ENCODE measurements at places on chromosomes 13 and 19.

- H3K36me3 ChIP-seq: no peaks in the 10 kb centered on the region
- no peaks in the 10 kb centered on the region for H3K27me3 ChIP-seq
- H3K27ac ChIP-seq: no peak overlapping the region
- no peak overlapping the region for H3K4me3 ChIP-seq
- H3K4me1 ChIP-seq: no peaks in the 10 kb centered on the region
These were observed 40.9 kb downstream of the GNG7 start for GRCh38 chr19:2661615-2662014.

DNA sequence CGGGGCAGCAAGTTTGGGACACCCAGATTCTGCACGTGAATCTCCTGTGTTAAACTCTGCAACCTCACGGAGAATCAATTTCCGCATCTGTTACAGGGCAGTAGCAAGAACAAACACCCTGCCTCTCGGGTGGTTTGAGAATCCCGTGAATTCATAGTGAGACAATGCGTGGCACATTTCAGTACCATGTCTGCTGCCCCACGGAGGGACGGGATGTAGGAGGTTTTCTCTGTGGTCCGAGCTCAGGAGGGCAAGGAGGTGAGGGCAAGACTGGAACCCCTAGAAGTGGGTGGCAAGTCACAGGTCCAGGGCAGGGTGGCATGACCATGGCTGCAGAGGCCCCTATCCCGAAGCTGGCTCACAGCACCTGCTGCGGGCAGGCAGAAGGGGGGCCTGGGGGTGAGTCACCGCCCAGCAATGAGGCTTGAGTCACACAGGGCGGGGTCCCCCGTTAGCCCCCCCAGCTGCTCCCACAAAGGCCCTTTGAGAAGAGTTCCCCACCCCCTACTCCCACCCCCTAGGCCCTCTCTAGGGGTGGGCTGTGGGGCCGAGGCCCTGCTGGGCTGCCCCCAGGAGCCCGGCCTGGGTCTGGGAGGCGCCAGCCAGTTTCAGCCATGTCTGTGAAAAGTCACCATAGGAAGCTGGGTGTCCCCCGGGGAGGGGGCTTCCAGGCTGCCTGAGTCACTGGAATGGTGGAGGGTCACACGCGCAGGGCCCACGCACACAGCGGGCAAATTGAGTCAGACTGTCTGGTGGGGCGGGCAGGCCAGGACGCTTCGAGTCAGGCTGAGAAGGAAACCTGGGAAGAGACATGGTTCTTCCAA is 25.8 kb upstream of the NANOS3 start:
- peaks cover 8% of the 10 kb centered on the region for H3K4me1 ChIP-seq
- peaks cover 7% of the 10 kb centered on the region for H3K27me3 ChIP-seq
- DNase-seq: no peak
- H3K36me3 ChIP-seq: no peaks in the 10 kb centered on the region
- no peak overlapping the region for H3K4me3 ChIP-seq

- no peak for DNase-seq
- H3K27ac ChIP-seq: no peak overlapping the region
- no peaks in the 10 kb centered on the region for H3K36me3 ChIP-seq
- H3K4me3 ChIP-seq: no peak overlapping the region
These were observed 76.0 kb upstream of the TSC22D1 start for GRCh38 chr13:44652168-44652567.

GRCh38 chr19:50387176-50387867 is 3.2 kb downstream of the POLD1 start:
- peaks cover 3% of the 10 kb centered on the region for H3K36me3 ChIP-seq
- no peak overlapping the region for H3K27ac ChIP-seq
- H3K27me3 ChIP-seq: no peaks in the 10 kb centered on the region
- DNase-seq: no peak
- no peak overlapping the region for H3K4me3 ChIP-seq

DNA sequence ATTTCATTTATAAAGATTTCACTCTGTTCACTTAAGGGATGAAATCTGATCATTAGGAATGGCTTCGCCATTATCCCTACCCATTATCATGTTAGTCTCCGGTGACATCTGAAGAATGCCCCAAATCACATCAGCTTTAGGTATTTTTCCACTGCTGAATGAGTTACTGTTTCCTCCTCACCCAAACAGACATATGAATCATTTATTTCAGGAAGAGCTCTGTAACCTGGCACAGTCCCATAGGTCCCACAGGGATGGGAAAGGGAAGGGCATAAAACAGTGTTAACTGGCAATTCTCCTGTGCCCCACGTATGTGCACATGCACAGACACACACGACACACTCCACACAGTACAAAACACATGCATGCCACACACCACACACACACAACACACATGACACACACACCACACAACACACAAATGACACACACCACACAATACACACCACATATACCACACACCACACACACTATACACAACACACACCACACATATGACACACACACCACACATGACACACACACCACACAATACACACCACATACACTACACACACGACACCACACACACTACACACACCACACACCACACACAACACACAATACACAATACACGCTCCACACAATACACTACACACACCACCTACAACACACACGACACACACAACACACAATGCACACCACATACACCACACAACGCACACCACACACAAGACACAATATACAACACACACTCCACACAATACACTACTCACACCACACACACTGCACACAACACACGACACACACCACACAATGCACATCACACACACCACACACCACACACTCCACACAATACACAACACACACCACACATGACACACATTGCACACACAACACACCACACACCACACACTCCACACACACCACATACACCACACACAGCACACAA is 15.4 kb downstream of the TMEM255B start:
- H3K27ac ChIP-seq: no peak overlapping the region
- no peaks in the 10 kb centered on the region for H3K4me1 ChIP-seq
- H3K36me3 ChIP-seq: no peaks in the 10 kb centered on the region
- no peaks in the 10 kb centered on the region for H3K27me3 ChIP-seq

- DNase-seq: no peak
- no peaks in the 10 kb centered on the region for H3K36me3 ChIP-seq
- no peak overlapping the region for H3K27ac ChIP-seq
- no peaks in the 10 kb centered on the region for H3K4me1 ChIP-seq
These were observed 57.0 kb downstream of the SLC10A2 start for GRCh38 chr13:103009051-103009840.

- no peaks in the 10 kb centered on the region for H3K4me1 ChIP-seq
- peak; percentile 80 for DNase-seq
These were observed 244.4 kb upstream of the MAB21L1 start for GRCh38 chr13:35720690-35721554.

DNA sequence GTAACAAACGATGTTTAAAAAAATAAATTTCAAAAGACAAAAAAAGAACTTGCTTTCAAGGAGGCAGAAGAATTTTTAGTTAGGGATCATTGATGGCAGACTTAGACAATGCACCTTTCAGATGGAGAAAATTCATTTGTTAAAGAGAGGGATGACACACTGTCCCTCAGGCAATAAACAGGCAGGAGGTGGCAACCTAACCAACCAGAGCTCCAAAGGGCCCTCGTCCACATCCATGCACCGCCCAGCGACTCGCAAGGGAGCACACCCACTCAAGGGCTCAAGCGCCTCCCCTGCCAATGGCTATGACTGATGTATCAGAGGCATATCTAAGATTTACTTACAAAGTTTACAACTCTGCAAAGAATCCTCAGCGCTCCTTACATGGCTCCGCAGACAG is 81.9 kb downstream of the TUBGCP3 start:
- no peak overlapping the region for H3K4me3 ChIP-seq
- H3K27ac ChIP-seq: no peak overlapping the region
- H3K36me3 ChIP-seq: no peaks in the 10 kb centered on the region
- H3K4me1 ChIP-seq: no peaks in the 10 kb centered on the region
- no peaks in the 10 kb centered on the region for H3K27me3 ChIP-seq
- DNase-seq: no peak

GRCh38 chr19:5547881-5548280 is 19.9 kb downstream of the TINCR start:
- no peaks in the 10 kb centered on the region for H3K36me3 ChIP-seq
- no peaks in the 10 kb centered on the region for H3K4me1 ChIP-seq
- H3K27me3 ChIP-seq: no peaks in the 10 kb centered on the region
- no peak overlapping the region for H3K27ac ChIP-seq
- peak; percentile 53 for DNase-seq

Data from neural progenitor cell (in vitro differentiated cells).